ENCODE measurements at places on chromosomes 13 and 19.

DNA sequence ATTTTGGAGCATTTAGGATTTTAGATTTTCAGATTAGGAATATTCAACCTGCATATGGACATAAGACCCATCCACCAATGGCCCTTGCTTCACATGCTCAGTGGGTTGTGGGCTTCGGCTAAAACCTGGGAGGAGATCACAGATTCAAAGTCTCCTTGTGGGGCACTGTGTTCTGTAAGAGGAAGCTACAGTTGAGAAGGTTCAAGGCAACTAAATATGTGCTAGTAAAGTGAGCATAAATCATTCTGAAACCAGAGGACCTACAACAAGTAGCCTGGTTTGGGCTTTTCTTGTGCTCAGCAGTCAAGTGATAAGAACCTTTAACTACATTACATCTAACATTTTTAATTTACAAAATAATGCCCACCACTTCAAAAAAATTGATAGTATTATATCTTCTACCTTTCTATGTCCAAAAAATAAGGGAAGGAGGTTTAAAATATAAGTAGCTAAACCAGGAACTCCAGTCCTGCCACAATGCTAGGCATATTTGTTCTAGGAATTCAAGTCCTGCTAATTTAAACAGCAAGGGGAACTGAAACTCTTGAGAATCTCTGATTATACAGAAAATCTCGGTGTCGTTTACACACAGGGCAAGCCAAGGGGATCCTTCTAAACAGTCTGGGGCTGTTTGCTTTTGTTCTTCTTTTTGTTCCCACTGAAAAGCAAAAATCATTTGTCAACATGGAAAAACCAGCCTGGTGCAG lies 36.6 kb downstream of the FOXO1 start:
- no peak for DNase-seq

DNA sequence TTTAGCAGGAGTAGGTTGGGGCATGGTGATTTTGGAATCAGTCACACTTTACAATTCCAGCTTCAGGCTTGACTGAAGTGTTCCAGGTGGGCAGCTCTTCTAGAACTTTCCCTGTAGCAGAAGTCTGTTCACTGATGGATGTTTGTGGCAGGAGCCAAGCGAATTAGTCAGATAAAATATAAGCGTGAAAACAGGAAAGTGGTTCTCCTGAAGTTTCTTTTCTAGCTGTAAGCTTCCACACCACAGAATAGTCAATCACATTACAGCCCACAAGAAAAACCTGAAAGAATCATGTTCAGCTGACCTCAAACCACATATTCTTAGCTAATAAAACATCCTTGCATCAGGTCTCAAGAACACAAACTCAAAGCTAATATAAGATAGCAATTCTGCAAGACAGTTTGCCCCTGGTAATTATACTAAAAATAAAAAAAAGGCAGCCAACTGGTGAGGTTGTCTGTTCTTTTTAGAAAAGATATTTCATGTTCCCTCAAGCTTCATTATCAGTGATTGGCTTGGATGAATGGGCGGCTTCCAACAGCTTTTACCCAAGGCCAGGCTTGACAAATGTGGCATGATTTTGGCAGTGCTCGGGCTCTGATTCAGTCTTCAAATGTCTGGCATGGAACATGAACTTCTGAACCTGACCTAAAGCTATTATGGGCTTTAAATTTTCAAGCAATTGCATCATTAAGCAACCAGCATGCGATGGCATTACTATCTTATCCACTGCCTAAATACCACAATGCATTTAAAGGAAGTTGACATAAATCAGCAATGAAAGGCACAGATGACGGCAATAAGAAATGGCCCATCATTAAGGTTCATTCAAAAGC lies 136.8 kb downstream of the DCLK1 start:
- DNase-seq: peak; percentile 100

DNA sequence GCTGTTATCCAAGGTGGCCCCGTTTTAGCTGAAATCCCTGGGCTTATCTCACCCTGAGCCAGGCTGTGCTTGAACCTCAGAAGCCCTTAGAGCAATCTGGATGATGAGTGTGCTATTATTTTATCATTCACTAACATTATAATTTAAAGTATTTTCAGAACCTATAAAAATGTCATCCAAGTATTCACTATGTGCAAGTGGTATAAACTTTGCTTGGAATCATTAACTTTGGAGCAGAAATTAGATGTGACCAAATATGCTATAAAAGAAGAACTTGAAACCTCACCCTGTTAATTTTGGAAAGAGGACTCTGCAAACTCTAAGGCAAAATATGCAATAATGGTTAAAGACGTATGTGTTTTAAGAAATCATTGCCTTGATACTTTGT lies 147.5 kb downstream of the USP12 start:
- no peak for DNase-seq

GRCh38 chr19:42480335-42481095 lies 37.8 kb upstream of the CXCL17 start:
- DNase-seq: peak; percentile 91

DNA sequence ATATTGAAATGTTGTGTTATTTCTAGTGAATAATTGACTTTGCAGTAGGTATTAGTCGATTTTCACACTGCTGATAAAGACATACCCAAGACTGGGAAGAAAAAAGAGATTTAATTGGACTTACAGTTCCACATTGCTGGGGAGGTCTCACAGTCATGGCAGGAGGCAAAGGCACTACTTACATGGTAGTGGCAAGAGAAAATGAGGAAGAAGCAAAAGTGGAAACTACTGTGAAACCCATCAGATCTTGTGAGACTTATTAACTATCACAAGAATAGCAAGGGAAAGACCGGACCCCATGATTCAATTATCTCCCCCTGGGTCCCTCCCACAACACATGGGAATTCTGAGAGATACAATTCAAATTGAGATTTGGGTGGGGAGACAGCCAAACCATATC lies 9.9 kb upstream of the C5AR2 start:
- no peak for DNase-seq

- no peak for DNase-seq
These were observed 2.3 kb upstream of the HIF3A start for GRCh38 chr19:46294494-46294893.

DNA sequence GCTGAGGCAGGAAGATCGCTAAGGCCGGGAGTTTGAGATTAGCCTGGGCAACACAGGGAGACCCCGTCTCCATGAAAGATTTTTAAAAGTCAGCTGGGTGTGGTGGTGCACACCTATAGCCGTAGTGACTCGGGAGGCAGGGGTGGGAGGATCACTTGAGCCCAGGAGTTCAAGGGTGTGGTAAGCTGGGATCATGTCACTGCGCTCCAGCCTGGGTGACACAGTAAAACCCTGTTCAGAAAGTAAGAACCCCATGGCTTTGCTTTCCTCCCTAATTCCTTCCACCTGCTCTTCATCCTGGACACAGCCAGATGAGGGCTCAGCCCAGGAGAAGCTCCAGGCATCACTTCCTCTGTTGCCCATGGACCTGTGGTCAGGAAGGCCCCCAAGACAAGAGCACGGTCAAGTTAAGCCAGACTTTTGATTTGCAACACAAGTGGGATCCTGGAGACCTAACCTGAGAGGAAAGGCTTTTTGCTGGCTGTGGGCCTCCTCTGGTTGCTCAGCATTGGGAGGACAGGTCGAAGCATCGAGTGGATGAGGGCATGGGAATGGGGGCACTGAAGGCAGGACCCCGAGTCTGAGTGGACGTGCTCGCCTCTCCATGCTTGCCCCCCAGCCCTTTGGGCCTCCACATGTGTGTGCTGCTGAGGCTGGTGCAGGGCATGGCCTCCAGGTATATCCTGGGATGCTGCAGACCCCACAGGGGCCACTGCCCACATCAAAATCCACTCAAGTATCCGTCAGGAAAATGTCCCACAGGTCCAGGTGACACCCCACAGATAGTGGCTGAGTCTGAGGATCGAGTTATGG lies 25.4 kb downstream of the TUBA3C start:
- no peak for DNase-seq

DNA sequence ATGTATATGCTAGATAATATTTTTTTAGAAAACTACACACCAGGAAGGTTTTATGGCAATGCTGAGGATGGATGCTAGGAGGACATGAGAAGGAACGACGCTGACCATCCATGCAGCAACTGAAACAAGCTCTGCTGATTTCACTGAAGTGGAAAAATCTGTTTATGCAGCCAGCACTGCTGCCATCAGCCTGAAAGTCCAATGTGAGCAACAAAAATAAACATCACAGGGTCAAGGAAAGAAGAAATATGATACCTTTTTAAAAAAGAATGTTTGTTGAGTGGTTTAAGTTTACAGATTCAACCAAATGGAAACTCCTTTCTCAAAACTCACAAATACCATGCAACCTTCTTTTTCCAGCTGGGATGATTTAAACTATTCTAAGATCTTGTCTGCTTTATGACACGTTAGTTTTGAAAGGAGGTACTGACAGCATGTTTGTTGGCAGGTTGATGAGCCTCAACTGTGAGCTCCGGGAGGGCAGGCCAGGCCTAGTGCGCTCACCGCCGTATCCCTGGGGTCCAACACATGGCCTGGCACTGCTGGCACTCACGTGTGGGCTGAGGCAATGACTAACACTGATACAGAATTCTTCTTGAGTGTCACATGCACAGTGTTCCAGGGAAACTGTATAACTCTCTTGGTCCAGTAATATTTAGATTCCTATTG lies 46.8 kb downstream of the LATS2 start:
- DNase-seq: peak; percentile 82

GRCh38 chr13:44436589-44437337 lies 63.1 kb downstream of the SERP2 start:
- peak; percentile 90 for DNase-seq

DNA sequence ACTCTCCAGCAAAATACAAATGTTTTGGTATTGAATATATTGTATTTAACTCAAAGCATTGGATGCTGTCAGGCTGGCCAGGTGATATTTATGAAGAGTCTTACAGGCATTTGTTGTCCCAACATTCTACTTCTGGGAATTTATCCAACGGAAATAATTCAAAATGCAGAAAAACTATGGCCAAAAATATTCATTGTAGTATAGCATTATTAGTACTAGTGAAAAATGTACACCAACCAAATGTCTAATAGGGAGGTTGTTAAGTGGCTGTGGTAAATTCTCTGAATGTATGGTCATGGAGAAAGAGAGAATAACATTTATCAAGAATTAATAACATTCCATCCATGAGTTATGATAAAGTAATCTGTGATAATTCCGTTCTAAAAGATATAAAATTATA lies 38.6 kb upstream of the GAS6 start:
- peak; percentile 58 for DNase-seq

- DNase-seq: peak; percentile 70
These were observed 6.5 kb upstream of the PTOV1 start for GRCh38 chr19:49844138-49845095.

- no peak for DNase-seq
These were observed 816 bp downstream of the CCNP start for GRCh38 chr19:40225440-40226305.

- no peak for DNase-seq
These were observed 5.2 kb downstream of the PRX start for GRCh38 chr19:40407714-40408597.

GRCh38 chr19:8261347-8261746 lies 46.8 kb downstream of the CD320 start:
- DNase-seq: no peak

DNA sequence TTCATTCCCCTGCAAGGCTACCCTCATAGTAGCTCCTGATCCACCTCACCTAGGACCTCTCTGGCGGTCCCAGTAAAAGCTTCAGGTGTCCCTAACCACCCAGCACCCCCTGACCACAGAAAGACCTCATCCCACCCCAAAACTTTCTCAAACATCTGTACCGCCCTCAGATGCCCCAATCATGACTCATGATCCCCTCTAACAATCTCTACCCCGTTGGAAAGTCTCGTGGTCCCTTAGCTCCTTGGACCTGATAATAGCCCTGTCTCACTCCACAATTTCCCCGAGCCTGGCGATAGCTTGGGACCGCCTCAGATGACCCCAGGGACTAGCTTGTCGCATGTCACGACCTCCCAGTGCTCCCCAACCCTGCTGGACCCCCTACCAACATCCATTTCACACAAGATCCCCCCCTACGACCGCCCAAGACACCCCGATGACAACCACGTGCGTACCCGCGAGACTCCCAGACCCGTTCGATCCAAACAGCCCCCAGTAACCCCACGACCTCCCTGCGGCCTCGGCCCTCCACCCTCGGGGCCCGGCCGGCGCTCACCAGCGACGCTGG lies 450 bp downstream of the NDUFA11 start:
- peak; percentile 48 for DNase-seq

GRCh38 chr19:16794456-16795441 lies 34.4 kb upstream of the SIN3B start:
- DNase-seq: no peak

DNA sequence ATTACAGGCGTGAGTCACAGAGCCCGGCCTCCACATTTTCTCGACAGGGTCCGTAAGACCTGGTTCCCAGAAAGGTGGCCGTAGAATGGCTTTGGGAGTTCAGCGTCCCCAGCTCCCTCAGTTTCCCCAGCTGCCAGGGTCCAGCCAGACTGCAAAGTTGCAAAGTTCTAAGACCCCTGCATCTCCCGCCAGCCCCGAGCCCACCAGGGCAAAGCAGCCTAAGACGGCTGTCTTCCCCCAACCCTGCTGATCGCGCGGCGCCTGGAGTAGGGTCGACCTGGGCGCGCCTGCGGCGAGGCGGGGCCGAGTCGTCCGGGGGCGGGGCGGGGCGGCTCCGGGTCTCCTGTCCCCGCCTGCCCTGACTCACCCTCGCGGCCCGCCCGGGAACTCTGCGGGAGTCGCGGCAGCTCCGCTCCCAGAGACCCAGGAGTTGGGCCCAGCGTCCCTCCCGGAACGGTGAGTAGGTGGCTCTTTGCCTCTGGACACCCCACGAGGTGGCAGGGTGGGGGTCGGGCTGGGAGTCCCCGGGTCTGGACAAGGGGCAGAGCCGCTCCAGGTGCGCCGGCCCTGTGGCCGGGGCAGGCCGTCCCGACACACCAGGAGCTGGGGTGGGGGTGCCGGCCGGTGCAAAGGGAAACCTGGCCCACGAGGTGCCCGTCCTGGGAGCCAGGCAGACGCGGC lies at the start of gene LRRC8E:
Gene LRRC8E (plus strand): TSS at position 366 of the 681 bp plus-strand sequence. CDS start 7,094 bp downstream, outside the sequence.
- DNase-seq: peak; percentile 49

GRCh38 chr13:108322206-108322824 lies 52.8 kb downstream of the TNFSF13B start:
- DNase-seq: peak; percentile 53

DNA sequence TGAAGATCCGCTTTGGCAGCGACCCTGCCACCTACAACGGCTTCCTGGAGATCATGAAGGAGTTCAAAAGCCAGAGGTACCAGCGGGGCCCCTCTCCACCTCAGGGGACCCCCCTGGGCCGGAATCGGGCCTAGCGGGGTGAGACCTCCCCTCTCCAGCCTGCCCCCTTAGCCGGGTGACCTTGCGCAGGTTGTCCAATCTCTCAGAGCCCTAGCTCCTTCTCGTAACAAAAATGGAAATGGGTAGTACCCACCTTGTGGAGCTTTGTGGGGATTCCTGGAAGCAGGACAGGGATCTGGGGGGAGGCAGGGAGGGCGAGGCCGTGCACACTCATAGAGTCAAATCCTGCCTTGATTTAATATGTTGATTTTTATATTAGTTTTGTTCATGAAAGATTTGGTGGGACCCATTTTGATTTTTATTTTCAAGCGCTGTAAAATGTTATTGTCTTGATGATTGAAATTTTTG lies 658 bp downstream of the SIN3B start:
- no peak for DNase-seq

All from amniotic epithelial cell (primary cell).